ENCODE measurements at places on chromosomes 1 and 21.

GRCh38 chr1:179314928-179315327, 21.3 kb downstream of the SOAT1 start:
- no peak for DNase-seq

GRCh38 chr1:20699558-20699957, 18.2 kb downstream of the KIF17 start:
- DNase-seq: no peak

- no peak for DNase-seq
These were observed 28.1 kb upstream of the ZYG11A start for GRCh38 chr1:52814465-52814864.

- DNase-seq: no peak
These were observed 2.2 kb downstream of the IER5 start for GRCh38 chr1:181090641-181091126.

DNA sequence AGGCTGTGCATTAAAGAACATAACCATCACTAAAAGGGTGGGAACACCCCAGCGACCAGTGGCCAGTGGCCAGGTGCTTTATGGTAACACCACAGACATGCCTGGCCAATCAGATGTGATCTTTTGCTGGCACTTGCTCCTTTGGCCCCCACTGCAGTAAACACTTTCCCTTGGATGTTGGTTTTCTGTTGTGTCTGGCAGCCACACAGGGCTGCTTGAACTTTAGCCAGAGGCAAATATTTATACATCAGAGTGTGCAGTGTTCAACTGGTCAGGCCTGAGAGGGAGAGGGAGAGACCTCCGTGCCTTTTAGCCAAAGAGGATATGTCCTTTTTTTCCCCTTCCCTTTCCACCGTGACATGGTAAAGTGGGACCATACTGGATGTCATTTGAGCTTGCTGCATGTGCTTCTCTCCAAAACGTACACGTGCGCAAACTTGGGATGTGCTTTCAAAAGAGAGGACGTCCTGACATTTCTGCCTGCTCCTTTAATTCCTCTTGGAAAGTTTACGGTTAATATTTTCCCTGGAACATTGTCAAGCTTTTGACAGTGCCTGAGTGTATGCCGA, 101.2 kb downstream of the NFIA start:
- DNase-seq: peak; percentile 87

- no peak for DNase-seq
These were observed 339.6 kb downstream of the NUF2 start for GRCh38 chr1:163661391-163661790.

DNA sequence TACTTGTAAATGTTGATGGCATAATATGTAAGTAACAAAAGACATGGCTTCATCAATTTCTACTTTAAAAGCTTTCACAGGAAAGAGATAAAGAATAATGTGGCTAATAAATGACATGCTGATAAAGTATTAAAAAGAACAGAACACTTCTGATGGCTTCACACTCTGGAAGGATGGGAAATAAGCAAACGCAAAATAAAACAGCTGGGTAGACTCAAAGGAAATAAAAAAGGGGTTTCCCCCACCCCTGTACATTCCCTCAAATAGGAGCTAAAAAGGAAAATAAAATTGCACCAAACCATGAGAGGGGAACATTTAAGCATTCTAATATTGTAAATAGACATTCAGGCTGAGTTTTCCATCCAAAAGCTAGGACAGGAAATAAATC, 27.0 kb upstream of the DYRK1A start:
- no peak for DNase-seq

DNA sequence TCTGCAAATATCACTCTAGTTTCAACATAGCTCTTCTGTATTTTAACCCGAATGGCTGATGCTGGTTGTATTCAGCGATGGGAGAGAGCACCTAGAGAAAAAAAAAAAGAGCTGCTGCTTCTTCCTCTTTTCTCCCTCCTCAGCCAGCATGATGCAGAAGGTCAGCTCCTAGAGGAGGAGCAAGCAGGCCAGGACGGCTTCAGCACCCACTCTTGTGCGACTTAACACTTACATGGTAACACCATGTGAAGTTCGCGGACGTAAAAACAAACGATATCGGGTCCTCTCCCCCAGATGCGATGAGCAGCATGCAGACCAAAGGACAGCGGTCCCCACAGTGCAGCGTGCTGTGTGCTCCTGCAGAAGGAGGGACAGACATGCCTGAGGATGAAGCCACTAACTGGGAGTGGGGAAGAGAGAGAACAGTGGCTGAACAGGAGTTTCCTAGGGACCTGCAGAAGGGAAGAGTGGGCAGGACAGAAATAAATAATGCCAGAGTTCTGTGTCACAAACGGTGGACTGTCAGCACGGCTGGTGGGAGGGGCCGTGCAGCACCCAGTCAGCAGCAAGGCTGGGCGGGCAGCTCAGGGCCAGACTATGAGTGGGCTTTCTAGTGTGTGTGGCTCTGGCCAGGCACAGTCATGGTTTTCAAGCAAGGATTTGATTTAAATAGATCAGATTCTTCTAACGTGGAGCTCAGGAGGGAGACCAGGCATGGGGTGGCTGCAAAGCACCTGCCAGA, 11.4 kb upstream of the B3GALT5 start:
- no peak for DNase-seq

DNA sequence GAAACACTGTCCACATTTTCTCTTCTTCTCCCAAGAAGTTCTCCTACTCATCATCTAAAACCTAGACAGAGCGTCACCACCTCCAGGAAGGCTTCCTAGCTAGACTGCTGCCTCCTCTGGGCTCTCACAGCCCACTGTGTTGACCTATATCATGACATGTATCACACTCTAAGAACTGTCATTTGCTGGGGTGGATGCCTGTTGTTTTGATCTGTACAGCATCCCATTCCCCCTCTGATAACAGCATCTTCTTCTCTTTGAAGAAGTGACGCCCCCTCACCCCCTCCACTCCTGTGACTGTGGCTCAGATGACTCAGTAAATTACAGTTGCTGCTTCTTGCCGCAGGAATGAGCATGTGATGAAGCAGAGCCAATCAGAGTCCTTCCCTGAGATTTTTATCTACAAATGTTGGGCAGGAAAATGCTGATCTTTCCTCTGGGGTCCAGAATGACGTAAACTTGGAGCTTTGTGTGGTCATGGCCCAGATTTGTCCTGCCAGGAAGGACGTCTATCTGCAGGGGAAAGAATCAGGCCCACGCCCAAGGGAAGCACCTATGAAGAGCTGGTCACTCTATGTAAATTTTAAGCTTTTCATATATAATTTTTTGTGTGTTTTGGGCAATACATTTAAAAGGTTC, 28.0 kb upstream of the FOXO6 start:
- DNase-seq: no peak

DNA sequence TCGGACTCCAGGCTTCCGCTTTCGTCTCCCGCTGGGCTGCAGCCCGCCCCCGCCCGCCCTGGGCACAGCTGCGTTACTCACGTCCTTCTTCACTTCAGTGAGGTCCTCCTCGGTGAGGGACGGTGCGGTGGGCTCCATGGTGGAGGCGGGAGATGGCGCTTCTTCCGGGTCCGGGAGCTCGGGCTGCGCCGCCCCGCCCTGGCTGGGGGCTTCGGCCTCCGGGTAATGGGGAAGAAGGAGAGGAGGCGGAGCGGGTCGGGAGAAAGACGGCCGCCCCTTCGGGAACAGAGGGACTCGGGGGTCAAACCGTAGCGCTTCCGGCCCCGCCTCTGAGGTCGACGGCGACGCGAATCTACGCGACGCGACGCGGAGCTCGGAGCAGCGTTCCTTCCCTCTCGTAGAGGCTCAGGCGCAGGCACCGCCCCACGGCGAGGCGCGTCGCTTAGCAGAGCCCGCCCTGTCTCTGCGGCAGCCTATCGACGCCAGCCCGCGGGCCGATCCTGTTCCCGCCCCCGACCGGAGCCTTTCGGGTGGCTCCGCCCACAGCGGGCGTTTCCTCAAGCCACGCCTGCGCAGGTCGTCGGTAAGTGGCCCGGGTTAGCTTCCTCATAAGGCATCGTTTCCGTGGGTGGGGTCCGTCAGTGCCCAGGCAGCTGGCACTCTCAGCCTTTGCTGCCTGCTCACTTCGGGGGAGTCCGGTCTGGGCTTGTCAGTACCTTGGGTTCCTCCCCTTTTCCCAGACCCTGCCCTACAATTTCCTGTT, at the start of gene BCL10:
Gene BCL10, minus strand, starts transcription at position 418 of the 763 bp plus-strand sequence. Its CDS starts 280 bp downstream, at position 138.
- DNase-seq: peak; percentile 99

DNA sequence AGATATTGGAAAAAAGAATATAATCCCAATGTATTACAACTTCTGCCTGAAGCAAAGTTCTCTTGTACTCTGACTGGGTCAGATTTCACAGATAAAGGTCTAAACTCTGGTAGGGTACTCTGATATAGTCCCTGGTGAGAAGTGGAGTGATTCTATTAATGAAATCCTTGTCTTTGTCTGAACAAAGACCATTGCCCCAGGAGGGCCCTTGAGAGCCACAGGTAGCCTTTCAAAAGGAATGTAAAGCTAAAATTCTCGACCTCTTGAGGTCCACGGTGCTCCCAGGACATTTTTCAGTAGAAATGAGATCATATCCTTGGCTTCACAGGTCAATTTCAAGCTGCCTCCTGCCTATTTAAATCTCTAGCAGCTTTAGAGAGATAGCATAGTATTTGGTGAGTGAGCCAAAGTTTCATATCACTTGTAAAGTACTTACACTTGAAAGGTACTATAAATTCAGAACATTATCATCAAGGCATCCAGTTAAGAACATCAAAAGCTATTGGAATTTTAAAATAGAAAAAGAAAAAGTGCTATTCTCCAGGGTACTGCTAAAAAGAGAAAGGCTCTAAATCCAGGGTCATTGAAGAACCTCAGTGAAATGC, 10.1 kb downstream of the TNNI3K start:
- DNase-seq: peak; percentile 16

DNA sequence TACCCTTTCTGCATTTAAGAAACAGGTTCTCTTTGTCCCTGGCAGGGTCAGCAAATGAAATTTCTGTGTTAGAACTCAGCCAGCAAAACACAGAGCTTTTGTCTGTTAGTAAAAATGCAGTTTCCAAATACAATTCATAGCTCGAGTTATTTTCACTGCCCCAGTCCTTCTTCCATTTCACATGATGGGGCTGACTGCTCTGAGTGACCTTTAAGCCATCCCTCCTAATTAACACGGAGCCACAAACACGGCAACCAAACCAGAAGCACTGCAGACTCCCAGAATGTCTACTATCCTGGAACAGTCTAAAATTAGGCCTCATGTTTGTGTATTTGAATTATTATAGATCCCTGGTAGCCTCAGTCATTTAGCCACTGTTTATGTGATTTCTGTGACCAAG, 99.1 kb upstream of the RGS4 start:
- DNase-seq: no peak

GRCh38 chr1:47380699-47381098, 35.4 kb upstream of the FOXE3 start:
- DNase-seq: no peak

- no peak for DNase-seq
These were observed 56.5 kb downstream of the FNBP1L start for GRCh38 chr1:93504247-93505033.

DNA sequence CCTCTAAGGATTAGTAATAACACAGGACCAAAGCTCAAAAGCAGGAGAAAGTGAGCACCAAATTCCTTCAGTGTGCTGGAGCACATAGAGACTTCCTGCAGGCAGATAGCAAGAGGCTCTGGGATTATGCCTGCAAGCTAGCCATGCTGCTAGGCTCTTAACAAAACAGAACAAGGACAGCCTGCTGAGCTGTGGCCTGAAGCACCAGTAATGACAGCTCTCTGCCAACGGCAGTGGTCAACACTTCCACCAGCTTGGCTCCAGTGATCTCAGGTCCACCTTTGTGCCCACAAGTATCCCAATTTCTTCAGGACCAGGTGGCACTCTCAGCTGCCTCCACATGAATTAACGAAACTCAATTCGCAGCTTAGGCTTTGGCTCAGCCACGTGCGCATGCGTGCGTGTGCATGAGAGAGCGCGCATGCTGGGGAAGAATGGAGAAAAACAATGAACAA, 64.2 kb downstream of the SLC45A1 start:
- no peak for DNase-seq

DNA sequence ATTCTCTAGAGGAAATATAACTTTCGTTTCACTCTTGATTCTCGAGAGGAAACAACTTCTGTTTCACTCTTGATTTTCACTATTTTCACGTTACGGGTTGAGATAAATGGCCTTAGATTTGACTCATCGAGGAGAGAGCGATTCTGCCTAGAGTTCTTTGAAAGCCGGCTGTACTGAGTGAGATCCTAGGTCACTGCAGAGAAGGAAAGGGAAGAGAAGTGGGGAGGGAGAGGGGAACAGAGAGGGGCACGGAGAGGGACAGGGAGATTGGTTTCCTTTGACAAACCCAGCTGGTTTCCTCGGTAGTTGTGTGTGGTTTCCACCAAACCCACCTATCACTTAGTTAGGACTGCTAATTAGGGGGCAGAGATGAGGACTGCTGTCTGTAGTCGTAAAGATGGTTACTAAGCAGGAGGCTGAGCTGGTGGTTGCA, 21.6 kb upstream of the GPR137B start:
- DNase-seq: no peak

GRCh38 chr1:100523038-100523652, 14.8 kb upstream of the GPR88 start:
- no peak for DNase-seq

GRCh38 chr1:109386054-109386717, 11.5 kb downstream of the SORT1 start:
- no peak for DNase-seq

DNA sequence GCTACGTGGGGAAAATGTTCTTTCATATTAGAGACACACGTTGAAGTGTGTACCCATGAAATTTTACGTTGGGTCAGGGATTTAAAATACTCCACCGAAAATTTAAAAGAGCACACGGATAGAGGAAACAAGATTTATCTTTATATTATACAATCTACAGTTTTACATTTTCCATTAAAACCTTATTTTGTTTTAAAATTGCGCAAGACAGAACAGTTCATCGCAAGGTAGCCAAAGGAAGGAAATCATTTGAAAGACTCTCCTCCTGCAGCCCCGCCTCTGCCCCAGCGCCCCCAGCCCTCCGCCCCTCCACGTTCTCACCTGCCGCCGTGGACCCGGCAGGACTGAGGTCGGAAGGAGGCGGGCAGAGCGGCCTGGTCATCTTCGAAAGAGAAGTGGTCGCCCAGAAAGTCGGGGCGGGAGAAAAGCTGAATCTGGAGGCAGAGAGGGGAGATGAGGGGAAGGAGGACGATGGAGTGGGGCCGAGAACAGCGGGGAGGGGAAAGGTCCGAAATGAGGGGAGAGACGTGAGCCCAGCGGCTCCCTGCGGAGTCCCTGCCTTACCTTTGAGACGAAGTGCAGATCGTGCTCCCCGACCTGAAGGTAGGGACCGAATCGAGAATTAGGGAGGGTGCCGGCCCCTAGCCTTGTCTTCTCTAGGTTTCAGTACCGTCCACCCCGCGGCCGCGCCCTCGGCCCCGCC, 18.0 kb downstream of the CRYBG2 start:
- no peak for DNase-seq

- no peak for DNase-seq
These were observed 63.1 kb downstream of the NIBAN1 start for GRCh38 chr1:184911103-184911745.

DNA sequence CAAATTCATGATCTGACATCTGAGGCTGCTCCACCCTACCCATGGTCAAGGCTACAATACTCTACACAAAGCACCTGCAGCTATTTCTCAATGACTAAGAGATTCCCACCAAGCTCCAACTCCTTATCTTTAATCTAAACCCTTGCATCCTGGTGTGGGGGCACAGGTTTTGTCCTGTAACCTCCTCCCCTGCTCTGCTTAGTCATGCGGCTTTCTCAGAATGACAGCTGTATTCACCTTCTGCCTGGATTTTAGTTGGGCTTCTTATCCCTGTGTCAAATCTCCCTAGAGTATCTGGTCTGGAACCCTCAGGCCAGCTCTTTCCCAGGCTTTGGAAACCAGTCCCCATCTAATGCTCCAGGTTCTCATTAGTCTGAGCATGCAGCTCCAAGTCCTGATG, 159.0 kb downstream of the BARHL2 start:
- no peak for DNase-seq

GRCh38 chr1:145996433-145997015, at the start of gene TXNIP:
TXNIP (minus strand) TSS chr1:145996579; CDS start chr1:145996266, 313 bp downstream.
- peak; percentile 99 for DNase-seq

Data from lung (tissue), 17 donors.